ENCODE measurements at places on chromosomes 5 and 9. TPM values are rescaled to one million over a fixed set of nuclear protein-coding genes. Genes with fewer than 3 reads are reported as not detected.

- DNase-seq = no peak
These were observed 37.4 kb upstream of the TTC1 start for GRCh38 chr5:159971514-159971913.

DNA sequence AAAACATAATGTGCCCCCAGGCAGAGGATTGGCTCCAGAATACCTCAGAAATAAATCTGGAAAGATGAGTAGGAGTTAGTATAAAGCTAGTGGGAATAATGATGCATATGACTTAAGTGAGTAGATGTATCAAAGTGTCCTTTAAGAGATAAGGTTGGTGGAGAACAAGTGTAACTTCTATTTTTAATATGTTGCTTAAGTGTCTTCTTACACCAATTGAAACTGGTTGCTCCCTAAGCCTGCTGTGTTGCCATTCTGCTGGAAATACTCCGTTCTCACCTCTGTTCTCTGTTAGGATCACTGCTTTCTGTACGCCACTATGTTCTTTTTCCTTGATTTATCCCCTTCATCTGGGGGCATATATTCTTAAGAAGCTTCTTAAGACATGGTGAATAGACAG is 286.4 kb downstream of the TMEM232 start:
- DNase-seq = no peak

GRCh38 chr9:10396615-10397014 is 216.2 kb downstream of the PTPRD start:
- no peak for DNase-seq

- no peak for DNase-seq
These were observed 41.2 kb downstream of the FYB1 start for GRCh38 chr5:39178171-39178570.

GRCh38 chr5:94776167-94776566 is 157.7 kb downstream of the SLF1 start:
- no peak for DNase-seq

GRCh38 chr9:33167972-33168461 is 881 bp upstream of the B4GALT1 start:
- no peak for DNase-seq

GRCh38 chr9:126127591-126127990 is 199.0 kb upstream of the MVB12B start:
- no peak for DNase-seq

DNA sequence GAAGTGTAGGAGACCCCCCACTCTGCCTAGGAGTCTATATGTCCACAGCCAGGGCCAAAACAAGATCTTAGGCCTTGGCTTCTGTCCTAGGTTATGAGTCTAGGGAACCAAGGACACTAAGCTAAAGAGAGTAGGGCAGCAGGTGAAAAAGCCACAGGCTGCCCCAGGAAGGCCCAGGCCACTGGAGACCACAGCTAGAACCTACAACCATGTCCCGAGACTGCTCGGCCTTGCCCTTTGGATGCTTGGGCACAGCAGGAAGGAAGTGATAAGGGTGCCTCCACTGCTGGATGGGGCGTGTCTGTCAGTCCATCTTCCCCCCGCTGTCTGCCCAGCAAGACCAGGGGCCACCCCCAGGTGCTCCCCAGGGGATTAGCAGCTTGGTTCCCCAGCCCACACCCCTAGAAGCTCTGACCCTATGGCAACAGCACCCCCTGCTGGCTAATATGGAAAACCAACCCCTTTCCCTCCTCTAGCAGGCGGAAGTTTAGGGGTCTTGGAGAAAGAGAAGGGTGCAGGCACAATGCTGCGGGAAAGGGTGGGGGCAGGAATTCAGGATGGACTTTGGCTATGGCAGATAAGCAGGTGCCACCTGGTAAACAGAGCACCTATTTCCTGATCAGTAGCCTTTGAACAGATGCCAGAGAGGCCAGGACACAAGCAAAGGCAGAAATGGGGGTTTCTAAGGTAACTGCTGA is 10.5 kb upstream of the IRF1 start:
- no peak for DNase-seq

DNA sequence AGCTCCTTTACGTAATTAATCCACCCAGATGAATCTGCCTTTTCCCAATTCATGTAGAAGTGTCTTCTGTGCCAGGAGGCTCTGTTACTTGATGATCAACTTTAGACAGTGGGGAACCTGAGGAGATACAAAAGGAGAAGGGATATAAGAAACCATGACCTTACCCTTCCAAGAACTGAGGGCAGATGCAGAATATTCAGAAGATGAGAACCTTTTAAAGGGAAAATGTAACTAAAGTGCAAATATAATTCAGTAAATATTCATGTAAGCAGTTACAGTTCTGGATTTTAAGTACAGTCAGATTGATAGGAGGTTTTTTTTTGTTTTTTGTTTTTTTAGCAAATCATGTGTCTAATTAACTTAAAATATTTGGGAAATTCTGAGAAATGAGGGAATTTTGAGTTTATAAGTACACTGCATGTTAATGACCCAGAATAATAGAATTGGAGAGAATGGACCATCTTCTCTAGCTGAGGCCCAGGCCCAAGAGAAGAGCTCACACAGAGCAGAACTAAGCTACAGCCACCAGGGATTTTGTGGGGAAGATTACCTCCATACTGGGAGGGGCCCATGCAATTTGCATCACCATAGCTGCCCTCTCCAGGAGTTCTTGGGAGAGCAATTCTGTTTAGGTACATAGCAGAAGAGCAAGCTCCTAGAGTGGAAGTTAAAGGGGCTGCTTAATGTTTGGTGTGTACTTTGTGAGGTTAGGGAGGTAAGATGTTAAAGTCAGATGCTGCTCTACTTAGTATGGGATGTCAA is 61.5 kb downstream of the SV2C start:
- no peak for DNase-seq

DNA sequence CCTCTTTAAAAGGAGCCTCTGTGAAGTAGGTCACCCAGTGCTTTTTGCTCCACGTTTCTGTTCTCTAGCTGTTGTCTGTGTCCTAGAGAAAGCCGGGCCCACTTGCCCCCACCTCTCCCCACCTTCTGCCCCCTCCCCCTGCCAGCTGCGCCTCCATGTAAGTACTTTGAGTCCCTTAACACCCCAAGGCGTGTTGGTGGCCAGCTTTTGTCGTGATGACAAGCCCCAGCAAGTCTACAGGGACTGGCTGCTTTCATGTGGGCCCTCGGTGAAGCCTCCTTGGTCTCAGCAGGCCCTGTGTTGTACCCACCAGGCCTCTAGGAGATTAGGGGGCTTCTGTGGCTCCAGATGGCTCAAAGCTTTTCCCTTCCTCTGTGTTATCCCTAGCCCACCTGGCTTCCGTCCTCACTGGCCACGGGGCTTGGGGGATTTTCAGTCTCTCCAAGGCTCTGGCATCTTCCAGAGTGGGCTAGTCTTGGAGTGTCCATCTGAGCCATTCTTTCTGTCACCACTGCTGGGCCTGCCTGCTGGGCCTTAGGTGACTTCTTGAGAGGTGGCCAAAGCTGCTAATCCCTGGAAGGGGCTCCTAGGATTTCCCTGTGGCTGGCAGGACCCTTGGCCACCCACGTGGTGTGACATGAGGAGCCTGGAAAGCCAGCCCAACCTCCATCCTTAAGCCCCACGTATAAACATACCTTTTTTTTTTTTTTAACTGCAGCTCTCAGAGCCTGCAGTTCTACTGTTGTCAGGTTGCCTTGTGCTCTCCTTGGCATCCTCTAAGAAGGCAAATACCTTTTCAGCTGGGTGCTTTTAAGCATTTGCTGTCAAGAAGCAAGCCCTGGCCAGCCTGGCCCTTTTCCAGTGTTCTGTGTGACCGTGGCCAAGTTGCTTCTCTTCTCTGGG is 1.1 kb upstream of the NDST1 start:
- no peak for DNase-seq

DNA sequence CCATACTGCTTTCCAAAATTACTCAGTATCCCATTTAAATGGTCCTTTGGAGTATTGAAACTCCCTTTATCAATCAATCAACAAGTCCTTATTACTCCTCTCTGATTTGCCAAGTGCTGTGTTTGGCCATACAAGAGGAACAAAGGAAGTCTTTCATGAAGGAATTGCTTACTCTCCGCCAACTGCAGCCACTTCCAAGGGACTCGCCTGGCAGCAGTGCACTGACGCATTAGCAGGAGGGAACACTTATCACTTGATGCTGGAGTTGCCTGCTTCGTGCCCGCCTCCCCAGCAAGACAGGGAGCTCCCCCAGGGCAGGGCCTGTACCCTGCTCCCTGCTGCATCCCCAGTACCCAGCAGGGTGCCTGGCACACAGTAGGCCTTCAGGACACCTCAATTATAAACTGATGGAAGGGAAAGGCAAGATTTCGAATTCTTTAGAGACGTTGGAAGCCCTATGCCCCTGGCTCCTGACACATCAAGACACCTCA is 97.9 kb downstream of the CRB2 start:
- peak; percentile 39 for DNase-seq

DNA sequence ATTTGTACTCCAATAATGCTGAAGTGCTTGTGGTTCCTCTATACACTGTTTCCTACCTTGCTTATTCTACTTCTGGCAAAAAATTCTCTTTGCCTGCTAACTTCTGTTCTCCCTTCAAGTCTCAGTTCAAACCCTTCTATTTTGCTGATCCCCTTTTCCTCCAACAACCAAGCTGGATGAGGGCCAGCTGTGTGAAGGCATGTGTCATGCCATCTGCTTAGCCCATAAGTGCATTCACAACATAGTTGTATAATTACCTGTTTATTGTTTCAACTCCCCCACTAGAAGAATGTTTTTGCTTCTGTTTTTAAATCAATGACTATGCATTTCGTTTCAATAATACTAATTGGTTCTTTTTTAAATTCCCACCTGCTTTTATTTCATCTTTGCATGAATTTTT is 1951.4 kb upstream of the WWC1 start:
- no peak for DNase-seq

DNA sequence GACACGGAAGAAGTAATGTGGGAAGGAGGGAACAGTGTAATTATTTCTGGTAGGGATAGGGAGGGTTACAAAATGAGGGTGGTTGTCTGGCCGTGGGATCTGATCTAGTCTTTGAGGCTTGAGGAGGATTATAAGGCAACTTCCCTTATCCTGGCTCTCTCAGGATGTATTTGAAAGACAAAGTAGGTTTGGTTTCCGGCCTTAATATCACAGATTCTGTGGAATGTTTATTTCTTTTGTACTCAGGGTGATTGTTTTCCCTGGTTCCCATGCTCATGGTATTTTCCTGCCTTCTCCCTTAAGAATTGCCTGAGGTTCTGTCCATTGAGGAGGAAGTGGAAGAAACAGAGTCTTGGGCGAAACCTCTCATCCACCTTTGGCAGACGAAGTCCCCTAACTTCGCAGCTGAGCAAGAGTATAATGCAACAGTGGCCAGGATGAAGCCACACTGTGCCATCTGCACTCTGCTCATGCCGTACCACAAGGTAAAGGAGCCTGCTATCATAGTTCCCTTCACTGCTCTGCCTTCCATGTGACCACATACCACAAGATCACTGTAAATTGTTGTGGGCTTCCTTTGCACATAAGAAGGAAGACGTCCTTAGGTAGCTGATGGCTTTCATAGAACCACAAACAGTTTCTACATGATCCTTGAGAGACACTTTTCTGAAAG is 253.8 kb downstream of the KDM4C start:
- DNase-seq = no peak

GRCh38 chr5:172178991-172179989 is 8.7 kb downstream of the STK10 start:
- no peak for DNase-seq

DNA sequence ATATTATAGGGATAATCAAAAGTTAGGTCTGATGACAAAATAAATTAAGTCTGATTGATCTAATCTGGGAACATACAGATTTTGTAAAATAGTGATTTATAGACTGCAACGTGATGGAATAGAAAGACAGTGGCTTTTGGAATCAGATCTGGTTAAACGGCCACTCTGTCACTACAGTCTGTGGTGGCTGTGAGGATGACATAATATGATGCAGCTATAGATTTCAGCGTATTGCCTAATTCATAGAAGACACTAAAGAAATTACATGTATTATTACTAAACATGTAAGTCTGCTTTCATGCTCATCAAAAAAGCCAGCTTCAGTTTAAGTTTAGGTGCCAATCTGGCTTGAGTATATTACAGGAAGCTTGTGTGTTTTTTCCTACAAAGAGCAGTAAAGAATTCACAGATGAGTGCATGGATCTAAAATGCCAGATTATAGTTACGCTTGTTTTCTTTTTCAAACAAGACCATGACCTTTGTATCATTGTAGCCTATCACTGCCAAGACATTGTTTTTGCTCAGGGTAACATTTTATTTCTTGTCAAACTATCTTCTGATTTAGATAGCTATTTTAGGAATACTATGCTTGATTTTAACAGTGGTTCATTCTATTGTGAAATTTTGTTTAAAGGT is 25.7 kb downstream of the CPEB4 start:
- DNase-seq = no peak

DNA sequence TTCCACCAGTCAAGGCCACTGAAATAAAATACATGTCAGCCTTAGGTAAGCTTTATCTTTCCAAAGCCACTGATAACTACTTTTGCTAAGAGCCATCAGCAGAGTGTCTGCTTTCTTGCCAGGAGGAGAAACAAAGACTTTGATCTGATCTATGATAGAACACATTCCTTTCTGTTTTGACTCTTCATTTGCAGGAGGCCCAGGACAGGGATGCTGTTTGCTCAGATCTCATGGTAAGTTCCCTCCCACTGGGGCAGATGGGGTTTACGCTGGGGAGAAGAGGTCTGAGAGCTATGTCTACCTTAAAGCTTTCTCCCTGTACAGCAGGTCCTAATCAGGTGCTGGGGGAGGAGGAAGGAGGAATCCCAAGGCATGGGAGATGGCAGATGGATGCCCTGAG is 497.6 kb downstream of the NTRK2 start:
- DNase-seq = no peak

DNA sequence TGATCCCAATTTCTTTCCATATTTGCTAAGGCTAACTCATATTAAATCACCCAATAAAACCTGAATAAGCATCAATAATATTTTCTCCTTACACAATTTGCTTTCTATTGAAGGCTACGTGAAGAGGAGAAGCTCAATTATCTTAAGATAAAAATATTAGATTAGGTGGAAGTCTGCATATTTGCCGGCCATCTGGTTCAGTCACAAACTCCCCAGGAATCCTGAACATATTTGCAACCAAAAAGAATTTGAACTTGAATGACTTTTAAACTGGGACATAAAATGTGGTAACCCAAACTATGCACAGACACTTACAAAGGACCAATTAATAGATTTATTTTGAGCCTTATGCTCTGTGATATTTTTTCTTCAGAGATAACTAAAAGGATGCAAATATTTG is 92.3 kb downstream of the HAPLN1 start:
- DNase-seq = no peak

DNA sequence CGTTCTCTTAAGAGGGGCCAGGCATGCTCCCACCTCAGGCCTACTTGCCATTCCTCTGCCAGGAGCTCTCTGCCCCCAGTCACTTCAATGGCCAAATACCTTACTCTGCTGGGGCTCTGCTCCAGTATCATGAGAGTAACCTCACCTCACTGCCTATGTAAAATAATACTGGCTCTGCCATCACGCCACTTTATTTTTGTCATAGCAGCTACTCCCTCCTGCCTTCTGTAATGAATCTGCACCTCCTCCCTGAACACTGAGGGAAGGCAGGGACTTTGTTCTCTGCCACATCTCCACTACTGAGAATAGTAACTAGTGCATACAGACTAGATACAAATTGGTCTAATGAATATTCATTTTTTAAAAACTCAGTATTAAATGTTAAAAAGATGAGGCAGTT is 33.8 kb downstream of the MACROH2A1 start:
- DNase-seq = no peak

The MARCHF11 gene
- total RNA-seq = 3.6 TPM

The SRA1 gene
- total RNA-seq = 17.0 TPM

The NMUR2 gene
- total RNA-seq = not detected

The NR2F1 gene
- 121 TPM for total RNA-seq

The PCDHGB1 gene
- 7.8 TPM for total RNA-seq

Measured in occipital lobe (tissue), 3 donors.